Left forelimb (tissue), 1 donor: ENCODE measurements at places on chromosomes 2 and 18.

DNA sequence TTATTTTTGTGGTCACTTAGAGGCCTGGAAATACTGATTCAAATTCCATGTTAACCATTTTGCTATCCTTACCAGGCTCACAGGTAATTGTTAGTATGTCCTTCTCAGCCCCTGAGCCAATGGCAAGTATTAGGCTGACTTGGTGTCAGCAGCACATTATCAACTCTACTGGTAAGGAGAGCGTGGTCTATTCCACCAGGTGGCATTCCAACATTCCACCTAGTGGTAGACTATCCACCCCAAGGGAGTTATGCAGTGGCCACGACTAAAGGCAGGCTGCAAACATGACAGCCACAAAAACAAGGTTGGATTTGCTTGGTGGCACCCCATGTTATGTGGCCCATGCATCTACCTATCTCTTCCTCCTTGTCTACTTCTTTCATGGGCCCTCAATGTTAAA, 31.8 kb upstream of the GCC2 start:
- DNase-seq, result no peak

DNA sequence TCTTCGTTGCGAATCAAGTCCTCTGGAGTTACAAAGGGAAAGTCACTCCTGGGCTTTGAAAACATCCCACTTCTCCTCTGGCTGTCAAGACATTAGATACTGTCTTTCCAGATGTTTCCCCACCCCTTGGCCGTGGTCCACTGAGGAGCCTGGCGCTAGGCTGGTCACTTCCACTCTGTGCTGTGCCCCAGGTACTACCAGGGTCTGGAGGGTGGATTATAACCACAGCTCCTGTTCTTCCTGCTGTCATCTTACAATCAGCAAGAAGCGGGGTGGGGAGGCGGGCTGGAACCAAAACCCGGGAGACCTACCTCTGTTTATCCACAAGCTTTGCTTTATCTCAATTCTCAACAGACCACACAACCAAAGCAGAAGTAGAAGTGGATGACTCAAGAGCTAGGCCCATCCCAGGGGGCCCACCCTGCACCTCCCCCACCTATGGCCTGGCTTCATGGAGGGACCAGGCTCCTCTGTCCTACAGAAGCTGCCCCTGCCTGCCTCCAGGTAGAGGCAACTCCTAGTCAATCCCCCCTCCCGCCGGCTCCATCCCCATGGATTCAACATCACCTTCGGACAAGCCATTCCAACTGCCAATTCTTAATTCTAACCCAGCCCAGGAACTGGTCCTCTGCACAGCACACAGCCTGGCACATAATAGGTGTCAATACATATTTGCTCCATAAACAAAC, 17.8 kb downstream of the SMAD7 start:
- DNase-seq, result no peak

DNA sequence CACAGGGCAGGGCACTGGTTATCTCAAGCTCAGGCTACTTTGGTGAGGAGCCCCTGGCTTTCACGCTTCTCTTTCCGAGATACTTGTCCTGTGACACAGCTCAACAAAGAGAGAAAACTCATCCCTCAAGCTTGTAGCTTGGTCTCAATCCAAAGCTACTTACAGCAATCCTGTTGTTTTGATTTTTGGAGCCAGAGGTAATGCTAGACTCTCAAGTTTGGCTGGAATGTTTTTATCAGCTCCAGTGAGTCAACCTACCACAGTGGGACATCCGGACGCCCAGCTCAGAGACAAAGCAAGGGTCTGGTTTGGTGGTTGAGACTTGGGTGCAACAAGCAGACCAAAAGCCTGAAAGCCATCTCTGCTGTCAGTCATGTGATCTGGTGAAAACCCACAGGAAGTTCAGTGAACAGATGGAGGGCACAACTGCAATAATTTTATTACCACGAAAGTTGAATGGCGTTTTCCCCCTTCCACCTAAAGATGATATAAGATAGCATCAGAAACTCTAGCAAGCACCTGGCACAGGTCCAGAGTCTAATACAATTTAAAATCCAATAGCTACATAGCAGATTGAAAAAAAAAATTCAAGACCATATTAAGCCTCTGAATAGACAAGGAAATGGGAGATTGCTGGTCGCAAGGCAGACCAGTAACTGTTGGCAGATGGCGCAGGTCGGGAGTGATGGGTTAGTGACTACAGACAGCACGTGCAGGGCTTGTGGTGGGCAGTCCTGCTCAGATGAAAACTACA, 102.3 kb upstream of the SMAD7 start:
- no peak for DNase-seq

DNA sequence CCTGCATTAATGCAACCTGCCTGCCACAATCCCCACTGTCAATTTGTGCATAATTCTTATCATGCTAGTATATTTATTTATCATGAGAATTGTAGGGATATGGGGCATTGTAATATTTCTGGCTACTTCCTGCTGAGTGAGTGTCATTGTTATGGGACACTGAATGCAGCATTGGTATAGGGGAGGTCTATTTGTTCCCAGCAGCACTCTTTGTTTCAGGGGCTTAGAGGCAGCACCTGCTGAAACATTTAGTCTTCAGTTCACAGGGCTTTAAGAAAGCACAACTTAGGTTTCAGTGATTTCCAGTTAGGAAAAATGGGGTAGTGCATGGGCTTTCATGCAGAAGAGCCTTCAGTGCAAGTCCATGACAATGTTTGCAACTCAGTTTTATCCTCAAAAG, 23.6 kb downstream of the SULT1C3 start:
- no peak for DNase-seq

- DNase-seq, result no peak
Measured at GRCh38 chr2:197477797-197478196, 21.8 kb downstream of the HSPD1 start.
